ENCODE measurements at places on chromosomes 7 and 10.

DNA sequence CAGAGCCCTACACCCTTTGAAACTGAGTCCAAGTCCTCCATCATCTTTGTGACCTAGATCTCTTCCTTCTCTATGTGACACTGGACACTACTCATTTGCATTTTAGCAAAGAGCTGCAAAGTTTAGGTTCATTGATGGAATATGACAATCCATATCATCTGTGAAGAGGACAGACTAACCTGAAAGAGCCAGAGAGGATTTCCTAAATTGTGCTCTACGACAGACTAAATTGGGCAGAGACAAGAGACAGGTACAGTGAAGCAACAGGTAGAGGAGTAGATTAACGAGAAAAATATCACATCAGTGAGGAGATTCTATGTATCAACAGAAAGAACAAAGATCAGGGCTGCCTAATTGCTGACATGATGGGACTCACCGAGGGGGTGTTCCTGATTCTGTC is at the start of gene TAS2R3:
Gene TAS2R3, plus strand, starts transcription at position 301 of the 400 bp plus-strand sequence. Its CDS starts 62 bp downstream, at position 363.
- DNase-seq: no peak

DNA sequence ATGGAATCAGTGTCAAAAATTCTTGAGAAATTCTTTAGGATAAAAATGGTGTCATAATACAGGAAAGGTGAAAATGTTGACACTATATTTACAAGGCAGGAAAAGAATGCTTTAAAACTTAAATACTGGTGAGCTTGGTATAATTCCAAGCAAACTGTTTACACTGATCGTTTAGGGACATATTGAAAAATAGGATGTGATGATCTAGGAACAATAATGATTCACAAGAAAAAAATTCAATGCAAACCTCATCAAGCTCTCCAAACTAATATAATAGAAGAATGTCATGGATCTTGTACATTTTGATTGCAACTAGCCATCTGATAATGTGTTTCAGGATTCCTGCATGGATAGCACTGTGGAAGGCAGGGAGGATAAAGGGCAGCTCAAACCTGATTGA is 98.4 kb downstream of the CHRM2 start:
- DNase-seq: no peak

DNA sequence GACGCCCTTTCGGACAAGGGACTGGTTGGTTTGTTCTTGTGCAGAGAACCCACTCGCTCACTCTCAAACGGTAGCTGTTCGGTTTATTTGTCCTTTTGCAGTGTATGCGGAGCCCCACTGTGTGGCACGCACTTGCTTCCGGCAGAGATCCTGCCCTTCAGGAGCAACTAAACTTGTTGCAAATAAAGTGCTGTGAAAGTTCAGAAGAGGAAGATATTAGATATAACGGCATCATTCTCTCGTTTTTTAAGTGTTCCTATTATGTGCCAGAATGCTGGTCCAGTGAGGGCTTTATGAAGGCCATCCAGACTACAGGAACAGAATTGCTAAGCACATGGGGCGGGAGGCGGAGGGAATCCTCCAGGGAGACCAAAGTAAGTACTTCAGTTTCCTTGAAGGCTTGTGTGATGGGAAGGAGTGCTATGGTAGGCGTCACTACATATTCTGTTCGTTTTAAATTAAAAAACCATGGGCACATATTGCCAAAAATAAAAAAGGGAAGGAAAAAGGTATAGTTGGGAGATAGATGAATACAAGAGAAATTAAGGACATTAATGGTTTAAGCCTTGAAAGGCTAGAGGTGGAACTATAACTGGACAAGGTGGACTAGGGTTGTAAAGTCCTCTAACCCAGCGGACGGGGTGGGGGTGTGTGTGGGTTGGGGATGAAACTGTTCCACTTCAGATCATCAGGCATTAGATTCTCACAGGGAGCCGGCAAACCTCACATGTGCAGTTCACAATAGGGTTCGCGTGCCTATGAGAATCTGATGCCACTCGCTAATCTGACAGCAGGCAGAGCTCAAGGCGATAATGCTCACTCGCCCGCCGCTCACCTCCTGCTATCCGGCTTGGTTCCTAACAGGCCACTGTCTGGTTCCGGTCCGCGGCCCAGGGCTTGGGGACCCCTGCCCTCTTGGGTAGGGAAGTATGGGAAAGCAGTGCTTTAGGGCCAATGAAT is 704 bp upstream of the ERLIN1 start:
- no peak for DNase-seq

- DNase-seq: no peak
These were observed 2.6 kb upstream of the GATA3 start for GRCh38 chr10:8051851-8052257.

DNA sequence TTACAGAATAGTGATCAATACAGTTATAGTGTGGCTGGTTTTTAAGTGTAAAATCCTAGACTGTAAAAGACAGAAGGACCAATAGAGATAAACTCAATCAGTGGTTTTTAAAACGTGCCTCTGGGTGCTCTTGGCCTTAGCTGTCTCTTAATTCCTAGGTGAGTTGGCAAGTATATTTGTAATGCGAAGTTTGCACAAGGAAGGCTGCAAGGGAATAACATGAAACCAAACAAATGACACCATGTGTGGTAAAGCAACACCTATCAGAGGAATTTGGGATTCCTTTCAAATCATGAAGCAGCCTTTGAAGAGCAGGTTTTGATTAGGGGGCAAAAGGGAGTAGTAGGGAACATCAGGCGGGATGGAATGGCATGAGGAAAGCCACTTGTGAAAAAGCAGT is 284.6 kb downstream of the INHBA start:
- no peak for DNase-seq

DNA sequence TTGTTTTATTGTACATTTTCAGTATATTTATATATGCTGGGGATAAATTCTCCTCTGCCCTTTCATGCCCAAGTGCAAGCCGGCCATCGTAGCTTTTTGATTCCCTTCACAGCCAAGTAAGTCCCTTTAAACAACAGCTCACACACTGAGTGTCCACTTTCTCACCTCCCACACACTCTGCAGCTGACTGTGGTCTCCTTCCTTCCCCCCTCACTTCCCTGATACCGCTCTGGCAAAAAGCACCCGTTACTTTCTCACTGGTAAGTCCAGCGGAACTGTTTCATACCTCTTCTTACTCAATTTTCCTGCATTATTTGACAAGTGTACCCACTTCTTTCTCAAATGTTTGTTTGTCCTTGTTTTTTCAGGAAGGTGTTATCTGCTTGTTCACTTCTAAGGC is 35.2 kb downstream of the MGAM start:
- DNase-seq: no peak

DNA sequence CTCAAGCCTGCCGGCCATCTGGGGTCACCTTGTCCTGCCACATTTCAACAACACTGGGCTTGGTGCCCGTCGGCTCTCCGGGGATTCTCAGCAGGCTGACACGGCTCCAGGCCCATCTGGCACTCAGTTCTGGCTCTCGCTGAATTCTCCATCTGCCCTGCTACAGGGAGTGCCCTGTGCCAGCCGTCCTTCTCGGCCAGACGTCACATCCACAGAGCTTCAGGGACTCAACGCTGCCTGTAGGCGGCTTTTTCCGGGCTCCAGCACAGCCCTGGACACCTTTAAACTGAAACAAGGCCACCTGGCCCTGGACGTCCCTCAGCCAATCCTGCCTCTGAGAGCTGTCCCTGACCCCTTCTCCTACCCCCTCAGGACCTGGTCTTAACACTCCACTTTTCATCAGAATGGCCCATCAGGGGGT is 43.0 kb downstream of the TMEM130 start:
- DNase-seq: no peak

DNA sequence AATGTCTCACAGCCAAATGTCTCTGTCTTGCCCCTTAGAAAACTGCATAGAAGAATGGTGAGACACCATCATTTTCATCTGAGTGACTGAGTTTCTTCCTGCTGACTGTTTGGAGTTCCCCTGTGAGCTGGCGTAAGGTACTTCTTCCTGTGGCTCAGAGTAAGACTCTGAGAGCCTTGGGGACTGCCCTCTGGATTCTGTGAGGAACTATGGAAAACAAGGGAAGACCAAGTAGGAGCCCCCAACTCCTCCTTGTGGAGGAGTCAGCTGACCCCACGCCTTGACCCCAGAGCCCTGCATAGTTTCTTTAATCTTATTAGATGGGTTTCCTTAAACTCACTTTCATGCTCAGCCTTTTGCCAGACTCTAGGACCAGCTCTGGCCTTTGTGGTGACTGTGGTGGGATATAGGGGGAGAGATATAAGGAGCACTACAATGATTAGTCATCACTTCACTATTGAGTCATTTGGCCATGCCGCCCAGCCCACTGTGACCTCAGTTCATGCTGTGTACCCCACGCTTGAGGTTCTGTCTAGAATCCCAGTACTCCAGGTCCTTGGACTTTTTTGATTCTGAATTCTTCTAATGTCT is 51.8 kb upstream of the FAM133B start:
- no peak for DNase-seq

GRCh38 chr7:156058248-156058647 is 246.0 kb upstream of the SHH start:
- DNase-seq: no peak

DNA sequence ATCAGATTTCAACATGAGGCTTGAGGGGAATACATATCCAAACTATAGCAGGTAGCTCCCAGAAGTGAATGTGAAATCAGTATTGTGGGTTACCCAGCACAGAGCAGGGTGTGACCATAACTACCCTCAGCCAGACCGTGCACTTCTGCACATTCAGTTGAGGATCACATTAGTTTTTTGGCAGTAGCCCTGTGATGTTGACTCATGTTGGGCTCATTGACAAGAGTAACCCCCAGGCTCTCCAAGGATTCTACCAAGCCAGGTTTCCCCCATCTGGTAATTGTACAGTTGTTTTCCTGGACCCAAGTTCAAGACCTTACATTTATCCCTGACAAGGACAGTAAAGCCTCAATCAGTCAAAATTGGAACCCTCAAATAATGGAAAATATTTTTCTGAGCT is 11.7 kb upstream of the CPA4 start:
- no peak for DNase-seq

DNA sequence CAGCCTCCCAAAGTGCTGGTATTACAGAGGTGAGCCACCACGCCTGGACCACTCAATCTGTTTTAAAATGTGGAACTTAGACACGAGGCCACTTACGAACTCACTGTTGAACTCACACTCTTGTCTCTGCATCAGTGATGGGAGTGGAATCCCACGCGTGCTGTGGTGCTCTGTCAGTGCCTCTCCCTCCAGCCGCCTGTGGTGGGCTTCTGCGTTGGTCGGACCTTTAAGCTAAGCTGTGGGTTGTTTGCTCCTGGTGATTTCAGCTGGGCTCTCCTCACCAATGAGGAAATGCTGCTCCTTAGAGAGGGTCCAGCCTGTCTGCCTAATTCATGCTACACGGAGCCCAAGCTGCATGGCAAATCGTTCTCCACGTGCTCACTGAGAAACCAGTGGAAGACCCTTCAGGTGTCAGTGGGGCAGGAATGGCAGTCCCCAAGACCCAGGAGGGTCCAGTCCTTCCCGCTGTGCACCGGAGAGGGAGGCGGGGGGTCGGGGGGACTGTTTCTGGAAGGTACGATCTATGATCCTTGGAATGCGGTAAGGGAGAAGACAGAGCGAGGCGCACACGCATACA is 17.9 kb upstream of the PRKAR1B start:
- DNase-seq: no peak

GRCh38 chr10:98270073-98270740 is 2.2 kb upstream of the LOXL4 start:
- DNase-seq: no peak

DNA sequence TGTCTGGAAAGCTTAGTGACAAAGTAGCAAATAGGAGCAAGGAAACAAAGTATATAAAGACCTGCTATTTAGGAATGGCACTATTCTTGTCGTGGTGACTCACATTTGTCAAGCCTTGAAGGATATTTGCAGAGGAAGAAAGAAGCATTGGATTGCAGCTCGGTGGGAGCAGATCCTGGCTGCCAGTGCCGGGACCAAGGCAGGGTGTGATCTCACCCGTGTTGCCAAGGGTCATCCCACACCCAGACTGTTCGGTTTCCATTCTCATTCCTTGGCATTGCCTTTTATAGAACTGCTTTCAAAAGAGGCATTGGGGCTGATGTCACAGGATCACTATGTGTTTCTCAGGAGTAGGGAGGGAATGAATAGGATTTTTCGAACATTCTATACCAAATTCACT is 176.2 kb downstream of the GALNT17 start:
- no peak for DNase-seq

DNA sequence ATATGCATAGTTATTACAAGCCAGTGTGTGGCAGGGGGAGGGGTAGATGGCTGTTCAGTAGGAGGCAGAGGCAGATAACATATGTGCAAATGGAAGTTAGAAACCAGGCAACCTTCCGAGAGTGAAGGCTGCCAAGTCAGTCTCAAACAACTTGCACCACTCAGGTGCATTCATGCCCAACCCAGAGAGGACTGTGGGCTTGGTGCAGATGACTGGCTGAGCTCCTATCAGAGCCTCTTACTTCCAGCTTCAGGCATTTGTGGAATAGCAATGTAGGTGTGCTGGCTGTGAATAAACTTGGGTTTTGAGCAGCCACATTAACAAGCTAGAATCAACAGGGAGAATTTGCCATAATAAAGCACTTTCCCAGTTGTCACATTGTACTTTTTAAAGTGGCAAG is 789.8 kb downstream of the PHTF2 start:
- DNase-seq: no peak

GRCh38 chr7:35729061-35729783 is 34.3 kb upstream of the HERPUD2 start:
- peak; percentile 29 for DNase-seq

- no peak for DNase-seq
These were observed 34.6 kb downstream of the KCNMA1 start for GRCh38 chr10:77602913-77603533.

DNA sequence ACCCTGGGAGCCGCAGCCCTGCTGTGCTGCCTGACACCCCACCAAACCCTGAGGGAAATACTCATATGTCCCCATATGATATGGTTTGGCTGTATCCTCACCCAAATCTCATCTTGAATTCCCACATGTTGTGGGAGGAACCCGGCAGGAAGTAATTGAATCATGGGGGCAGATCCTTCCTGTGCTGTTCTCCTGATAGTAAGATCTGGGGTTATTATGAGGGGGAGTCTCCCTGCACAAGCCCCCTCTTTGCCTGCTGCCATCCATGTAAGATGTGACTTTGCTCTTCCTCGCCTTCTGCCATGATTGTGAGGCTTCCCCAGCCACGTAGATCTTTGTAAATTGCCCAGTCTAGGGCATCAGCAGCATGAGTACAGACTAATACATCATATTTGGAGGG is 68.7 kb downstream of the RGS10 start:
- DNase-seq: no peak

DNA sequence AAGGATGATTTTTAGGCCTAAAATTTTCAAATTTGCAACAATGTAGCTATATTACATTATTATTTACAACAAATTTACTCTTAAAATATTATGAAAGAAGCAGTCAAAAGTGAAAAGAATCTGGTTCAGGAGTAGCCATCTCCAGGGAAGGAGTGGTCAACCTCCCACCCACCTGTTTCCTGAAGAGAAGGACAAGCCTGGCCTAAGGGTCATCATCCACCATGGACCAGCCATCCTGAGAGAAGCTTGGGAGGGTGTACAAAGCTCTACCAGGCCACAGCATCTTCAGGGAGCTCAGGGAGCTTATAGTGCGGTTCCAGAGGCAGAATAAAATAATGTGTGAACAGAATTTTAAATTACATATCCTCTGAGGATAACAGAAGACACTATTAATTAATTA is 38.1 kb downstream of the COL1A2 start:
- no peak for DNase-seq

- DNase-seq: no peak
These were observed 16.6 kb upstream of the ARPC1A start for GRCh38 chr7:99309111-99309510.

GRCh38 chr7:116952635-116953371 is 498 bp upstream of the ST7 start:
- DNase-seq: peak; percentile 17

- DNase-seq: no peak
These were observed 338.1 kb downstream of the DNAJB6 start for GRCh38 chr7:157674715-157675426.

GRCh38 chr10:28331066-28331465 is 28.2 kb upstream of the MPP7 start:
- no peak for DNase-seq
